ENCODE measurements at places on chromosomes 13 and 19.
A peak's percentile ranks its signal among the peaks of the same experiment; 100 is the strongest.

- DNase-seq: no peak
These were observed 309.3 kb upstream of the MAB21L1 start for GRCh38 chr13:35785576-35786303.

GRCh38 chr13:37997641-37998040, 128.1 kb upstream of the TRPC4 start:
- DNase-seq: no peak

DNA sequence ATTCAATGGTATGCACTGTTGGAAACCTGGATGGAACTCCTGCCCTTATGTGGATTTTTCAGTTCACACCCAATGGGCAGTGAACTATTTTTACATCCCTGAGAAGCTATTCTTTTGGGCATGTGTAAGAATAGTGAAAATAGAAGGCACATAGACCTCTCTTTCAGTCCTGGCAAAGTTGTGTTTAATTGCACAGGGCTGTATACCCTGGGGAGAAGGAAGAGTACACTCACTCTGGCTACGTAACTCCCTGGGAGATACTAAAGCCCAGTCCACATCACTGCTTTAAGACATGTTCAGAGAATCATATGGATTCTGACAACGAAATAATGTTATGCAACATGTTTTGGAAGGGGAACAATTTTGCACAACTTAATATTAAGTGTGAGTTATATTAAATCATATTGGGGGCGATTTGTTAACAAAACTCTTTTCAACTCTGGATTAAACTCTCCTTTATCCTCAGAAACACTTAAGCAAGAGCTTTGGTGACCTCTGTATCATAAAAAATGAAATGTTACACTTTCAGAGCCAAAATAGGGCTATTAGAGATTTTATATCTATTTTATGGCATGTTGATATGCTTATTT, 166.1 kb downstream of the DCT start:
- no peak for DNase-seq

DNA sequence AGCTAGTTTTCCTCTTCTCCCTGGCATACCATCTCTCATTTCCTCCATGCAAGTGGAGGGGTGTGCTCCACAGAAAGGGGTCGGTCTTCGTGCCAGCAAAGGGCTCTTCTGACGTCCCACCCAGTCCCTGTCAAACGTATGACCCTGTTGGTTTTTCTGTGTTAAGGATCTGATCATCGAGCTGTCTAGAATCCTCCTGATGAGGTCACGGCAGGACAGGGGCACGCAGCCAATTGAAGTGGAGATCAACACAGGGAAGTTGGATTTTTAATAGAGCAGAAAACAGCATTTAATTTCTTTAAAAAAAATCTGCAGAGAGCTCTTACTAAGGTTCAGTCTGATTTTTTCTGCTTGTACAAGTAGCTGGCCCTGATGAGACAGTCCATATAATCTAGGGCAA, 339.4 kb downstream of the TEX29 start:
- no peak for DNase-seq

GRCh38 chr13:84574851-84575250, 692.6 kb upstream of the SLITRK1 start:
- DNase-seq: no peak

- DNase-seq: no peak
These were observed 181.9 kb downstream of the DACH1 start for GRCh38 chr13:71685072-71685471.

DNA sequence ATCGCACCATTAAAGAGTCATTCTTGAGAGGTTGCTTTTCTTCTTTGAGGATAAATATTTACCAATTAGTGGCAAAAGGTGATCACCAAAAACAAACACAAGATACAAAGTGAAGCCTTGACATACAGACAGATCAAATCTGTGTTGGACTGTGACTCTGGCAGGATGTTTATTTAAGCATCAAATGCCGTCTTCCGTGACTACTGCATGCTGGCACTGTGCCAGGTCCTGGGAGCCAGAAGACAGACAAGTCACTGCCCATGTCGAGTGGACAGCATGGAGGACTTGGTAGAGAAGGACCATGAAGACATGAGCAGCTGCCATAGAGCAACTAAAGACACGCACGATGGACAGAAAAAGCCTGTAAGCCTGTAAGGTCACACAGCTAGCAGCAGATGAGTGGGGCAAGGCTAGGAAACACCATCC, 92.8 kb upstream of the FARP1 start:
- DNase-seq: no peak

GRCh38 chr13:88000787-88001186, 329.6 kb downstream of the SLITRK5 start:
- no peak for DNase-seq

GRCh38 chr19:17943274-17944221, 10.7 kb downstream of the CCDC124 start:
- no peak for DNase-seq

DNA sequence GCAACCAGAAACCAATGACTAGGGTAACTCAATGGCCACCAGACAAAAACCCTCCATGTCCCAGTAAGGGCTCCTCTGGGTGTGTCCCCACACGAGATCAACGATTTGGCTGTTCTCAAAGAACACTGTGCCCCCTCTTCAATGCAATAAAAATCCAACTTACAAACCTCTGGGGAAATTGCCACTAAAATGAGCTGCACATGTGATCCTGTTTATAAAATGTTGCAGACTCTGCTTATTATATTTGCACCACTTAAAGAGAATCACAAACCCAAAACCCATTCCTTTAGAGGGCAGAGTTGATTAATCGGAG, 80.5 kb downstream of the STK24 start:
- DNase-seq: no peak

DNA sequence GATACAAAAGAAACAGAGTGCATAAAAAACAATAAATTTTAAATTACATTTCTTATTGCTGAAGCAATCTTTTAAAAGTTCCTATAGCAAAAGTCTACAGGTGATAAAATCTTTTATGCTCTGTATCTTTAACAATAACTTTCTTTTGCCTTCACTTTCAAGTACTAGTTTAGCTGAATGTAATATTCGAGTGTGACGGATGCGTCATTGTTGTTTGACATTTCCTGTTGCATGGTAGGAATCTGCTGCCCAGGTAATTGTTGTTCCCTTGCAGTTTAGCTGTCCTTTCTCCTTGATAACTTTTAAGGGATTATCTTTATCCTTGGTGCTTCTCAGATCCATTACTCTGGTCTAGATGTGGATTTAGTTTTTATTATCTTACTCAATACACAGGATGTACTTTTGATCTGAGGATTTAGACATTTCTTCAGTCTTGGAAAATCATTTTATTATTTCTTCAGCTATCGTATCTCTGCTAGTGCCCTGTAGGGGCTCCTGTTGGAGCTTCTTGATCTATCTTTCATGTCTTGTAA, 2.1 kb upstream of the CPB2 start:
- no peak for DNase-seq

DNA sequence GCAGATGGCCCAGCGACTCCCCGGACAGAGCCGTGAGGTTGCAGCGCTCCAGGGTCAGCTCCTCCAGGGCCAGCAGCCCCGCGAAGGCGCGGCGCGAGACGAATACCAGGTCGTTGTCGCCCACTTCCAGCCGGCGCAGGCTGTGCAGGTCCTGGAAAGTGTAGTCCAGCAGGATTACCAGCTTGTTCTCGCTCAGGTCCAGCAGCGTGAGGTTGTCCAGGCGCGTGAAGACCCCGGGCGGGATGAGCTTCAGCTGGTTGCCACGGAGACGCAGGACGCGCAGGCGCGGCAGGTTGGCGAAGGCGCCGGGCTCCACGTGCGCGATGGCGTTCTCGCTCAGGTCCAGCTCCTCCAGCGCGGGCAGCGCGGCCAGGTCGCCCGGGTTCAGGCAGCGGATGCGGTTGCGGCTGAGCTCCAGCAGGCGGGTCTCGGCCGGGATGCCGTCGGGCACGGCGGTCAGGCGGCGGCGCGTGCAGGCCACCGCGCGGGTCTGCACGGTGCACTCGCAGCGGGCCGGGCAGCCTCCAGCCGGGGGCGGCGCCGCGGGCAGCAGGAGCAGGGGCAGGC, 9.3 kb upstream of the PEAK3 start:
- no peak for DNase-seq

DNA sequence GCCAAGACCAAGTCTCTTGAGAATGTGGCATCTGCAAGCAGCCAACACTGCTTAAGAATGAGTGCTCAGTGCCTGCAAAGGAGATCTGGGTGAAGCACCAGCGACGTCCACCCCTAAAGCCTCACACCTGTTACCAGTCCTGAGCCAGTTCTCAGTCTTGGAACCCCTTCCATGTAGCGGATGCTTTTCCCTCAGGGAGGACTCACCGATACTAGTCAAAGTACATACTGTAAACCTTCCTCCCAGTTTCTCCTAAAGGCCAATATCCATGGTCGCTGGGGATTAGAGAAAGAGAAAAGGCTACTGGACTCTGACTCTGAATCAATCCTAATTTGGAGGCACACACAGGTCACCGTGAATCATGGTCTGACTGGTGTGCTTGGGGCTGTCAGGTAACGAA, 4.2 kb upstream of the PTPRH start:
- no peak for DNase-seq

DNA sequence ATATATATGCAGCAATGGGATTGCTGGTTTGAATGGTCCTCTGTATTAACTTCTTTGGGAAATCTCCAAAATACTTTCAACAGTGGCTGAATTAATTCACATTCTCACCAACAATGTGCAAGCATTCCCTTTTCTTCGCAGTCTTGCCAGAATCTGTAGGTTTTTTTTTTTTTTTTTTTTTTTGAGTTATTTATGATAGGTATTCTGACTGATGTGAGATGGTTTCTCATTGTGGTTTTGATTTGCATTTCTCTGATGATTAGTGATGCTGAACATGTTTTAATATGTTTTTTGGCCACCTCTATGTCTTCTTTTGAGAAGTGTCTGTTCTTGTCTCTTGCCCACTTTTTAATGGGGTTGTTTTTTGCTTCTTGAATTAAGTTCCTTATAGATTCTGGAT, 2041.5 kb upstream of the PCDH20 start:
- DNase-seq: no peak

- no peak for DNase-seq
These were observed 143.5 kb upstream of the UBL3 start for GRCh38 chr13:29993716-29994488.

DNA sequence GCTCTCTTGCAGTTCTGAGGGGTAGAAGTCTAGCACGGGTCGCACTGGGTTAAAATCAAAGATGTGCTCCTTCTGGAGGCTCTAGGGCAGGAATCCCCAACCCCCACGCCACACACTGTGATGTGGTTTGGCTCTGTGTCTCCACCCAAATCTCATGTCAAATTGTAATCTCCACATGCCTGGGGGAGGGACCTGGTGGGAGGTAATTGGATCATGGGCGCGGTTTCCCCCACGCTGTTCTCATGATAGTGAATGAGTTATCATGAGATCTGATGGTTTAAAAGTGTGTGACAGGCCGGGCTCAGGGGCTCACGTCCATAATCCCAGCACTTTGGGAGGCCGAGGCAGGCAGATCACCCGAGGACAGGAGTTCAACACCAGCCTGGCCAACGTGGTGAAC, 26.6 kb upstream of the CALM3 start:
- DNase-seq: peak; percentile 63

DNA sequence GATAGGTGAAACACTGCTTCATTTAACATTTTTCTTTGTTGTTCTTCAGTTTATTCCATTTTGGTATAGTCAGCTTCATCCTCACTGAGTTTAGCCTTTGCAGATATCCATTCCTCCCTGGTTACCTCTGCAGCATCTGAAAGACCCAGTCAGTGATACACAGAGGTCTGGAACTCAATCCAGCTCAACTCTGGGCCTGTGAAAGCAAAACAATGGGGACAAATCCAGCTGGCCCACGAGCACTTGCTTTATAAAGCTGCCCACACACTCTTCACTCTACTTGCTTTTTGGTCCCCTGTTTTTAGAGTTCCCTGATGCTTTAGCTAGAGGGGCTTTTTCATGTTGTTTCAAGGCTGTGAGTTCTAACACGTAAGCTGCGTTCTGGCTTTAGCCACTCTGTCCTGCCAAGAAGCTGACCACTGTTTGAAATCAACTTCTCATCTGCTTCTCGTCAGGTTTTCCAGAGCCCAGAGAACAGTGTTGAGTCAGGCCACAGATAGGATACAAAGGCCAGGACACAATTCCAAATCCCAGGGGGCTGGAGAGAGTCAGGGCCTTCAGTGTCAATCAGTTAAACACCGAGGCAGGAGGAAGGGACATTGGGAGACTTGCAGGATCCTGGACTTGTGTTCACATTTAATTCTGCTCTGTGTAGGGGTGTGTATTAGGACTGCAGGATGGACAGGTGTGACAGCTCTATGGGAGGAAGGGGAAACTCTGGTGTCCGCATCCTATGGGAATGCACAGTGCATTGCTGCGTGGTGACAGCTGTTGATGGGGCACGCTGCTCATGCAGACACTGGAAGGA, 83.5 kb upstream of the RNF113B start:
- no peak for DNase-seq

DNA sequence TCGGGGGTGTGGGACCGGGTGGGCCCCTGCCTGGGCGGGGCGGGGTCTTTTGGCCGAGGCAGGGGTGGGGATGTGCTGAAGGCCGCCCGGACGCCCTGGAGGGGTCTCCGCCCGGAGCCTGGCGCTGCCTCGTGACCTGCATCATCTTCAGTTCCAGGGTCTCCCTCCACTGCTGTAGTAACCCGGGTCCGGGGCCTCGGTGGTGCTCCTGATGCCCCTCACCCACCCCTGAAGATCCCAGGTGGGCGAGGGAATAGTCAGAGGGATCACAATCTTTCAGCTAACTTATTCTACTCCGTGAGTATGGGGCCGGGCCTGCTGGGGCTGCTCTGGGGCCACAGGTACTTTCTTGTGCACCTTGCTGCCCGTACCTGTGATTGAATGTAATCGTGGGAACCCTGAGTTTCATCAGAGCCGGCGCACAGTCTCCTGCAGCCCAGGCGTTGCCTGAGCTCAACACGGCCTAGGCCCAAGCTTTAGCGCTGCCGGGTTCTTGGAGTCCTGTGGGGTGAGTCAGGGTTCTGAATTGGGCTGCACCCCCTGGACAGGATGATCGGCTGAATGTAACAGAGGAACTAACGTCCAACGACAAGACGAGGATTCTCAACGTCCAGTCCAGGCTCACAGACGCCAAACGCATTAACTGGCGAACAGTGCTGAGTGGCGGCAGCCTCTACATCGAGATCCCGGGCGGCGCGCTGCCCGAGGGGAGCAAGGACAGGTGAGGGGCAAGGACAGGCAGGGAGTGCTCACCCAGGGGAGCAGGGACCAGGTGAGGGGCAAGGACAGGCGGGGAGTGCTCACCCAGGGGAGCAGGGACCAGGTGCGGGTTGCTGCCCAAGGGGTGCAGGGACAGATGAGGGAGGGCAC, 10.5 kb downstream of the PEAK3 start:
- DNase-seq: peak; percentile 20

DNA sequence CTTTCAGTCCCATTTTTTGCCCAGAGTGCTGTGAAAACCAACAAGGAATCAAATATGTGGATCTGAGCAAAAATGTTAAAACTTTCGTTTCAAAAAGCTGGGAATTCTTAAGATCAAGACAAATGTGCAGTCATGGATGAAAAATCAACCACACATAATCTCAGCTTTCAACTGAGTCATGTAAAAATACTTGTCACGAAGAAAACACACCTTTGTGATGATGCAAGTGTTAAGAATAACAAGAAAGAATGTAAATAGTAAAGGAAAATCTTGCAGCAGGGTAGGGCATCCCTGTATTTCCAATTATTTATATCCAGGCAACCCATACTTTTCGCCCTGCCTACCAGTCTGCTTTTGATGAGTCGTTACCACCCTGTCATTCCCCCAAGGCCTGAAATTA, 27.4 kb upstream of the DCLK1 start:
- DNase-seq: no peak

All from stimulated activated naive CD4-positive, alpha-beta T cell treated with Interleukin-2 at 50 U/mL for 16 hours (primary cell).